Large intestine (tissue), 12 donors: ENCODE measurements at places on chromosomes 7 and 10. TPM values are rescaled to one million over a fixed set of nuclear protein-coding genes. Genes with fewer than 3 reads are reported as not detected.

- no peak for DNase-seq
- no peak overlapping the region for H3K4me3 ChIP-seq
Measured at GRCh38 chr10:126468876-126469643, 80.8 kb upstream of the ADAM12 start.

DNA sequence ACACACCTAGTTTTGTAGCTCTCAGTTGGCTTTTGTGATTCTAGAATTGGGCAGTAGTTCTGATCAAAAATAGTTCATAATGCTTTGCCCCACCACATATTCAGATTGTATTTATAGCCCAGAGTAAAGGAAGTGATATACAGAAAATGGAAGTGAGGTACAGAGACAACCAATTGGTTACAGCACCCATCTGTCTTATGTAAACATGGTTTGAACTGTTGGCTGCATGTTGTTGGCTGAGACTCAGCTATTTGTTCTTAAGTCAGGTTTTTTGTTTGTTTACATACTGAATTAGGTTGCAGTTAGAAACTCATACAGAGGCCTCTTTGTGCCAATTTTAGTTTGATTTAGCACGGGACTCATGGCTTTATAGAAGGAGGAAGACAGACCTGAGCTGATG is 158.9 kb upstream of the GPR26 start:
- no peak overlapping the region for H3K4me3 ChIP-seq
- H3K4me1 ChIP-seq = no peaks in the 10 kb centered on the region
- peaks cover 3% of the 10 kb centered on the region for H3K27me3 ChIP-seq
- H3K36me3 ChIP-seq = no peaks in the 10 kb centered on the region
- DNase-seq = no peak
- H3K27ac ChIP-seq = no peak overlapping the region

- no peak overlapping the region for H3K27ac ChIP-seq
- no peaks in the 10 kb centered on the region for H3K27me3 ChIP-seq
- no peak for DNase-seq
- H3K36me3 ChIP-seq = no peaks in the 10 kb centered on the region
Measured at GRCh38 chr10:104472505-104472904, 118.9 kb downstream of the CFAP58 start.

LRRC61 gene
- 22.8 TPM for polyA plus RNA-seq

CFAP70 gene
- 5.3 TPM for polyA plus RNA-seq

GRCh38 chr10:19097151-19097550 is 48.5 kb downstream of the MALRD1 start:
- H3K36me3 ChIP-seq = peaks cover 20% of the 10 kb centered on the region
- H3K27ac ChIP-seq = no peak overlapping the region
- no peak overlapping the region for H3K4me3 ChIP-seq
- H3K4me1 ChIP-seq = no peaks in the 10 kb centered on the region

- H3K27ac ChIP-seq = peak overlapping the region; percentile 84
- DNase-seq = peak; percentile 78
- peaks cover 24% of the 10 kb centered on the region for H3K27me3 ChIP-seq
Measured at GRCh38 chr7:158581440-158582088, 6.1 kb downstream of the PTPRN2 start.

DNA sequence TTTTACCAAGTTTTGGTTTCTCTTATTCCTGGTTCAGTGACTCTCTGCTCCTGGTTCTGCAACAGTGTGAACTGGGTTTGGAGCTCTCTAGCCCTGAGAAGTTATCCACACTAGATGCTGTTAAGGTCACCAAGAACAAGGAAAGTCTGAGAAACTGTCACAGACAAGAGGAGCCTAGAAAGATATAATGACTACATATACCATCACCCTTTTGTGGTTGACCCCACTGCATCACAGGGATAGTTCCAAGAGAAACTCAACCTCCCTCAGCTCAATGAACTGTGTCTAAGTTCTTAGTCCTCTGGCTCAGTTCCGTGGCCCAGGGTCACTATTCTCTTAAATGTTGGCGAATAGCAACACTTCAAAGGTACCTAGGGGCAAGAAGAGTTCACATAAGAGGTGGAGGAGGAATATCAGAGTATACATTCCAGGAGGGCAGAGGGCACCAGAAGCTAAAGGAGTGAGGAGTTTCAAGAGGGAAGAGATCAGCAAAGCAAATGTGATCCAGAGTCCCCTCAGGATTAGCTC is 171.5 kb downstream of the BUB3 start:
- no peaks in the 10 kb centered on the region for H3K27me3 ChIP-seq
- H3K36me3 ChIP-seq = no peaks in the 10 kb centered on the region
- no peak overlapping the region for H3K4me3 ChIP-seq
- no peak overlapping the region for H3K27ac ChIP-seq
- H3K4me1 ChIP-seq = no peaks in the 10 kb centered on the region

DNA sequence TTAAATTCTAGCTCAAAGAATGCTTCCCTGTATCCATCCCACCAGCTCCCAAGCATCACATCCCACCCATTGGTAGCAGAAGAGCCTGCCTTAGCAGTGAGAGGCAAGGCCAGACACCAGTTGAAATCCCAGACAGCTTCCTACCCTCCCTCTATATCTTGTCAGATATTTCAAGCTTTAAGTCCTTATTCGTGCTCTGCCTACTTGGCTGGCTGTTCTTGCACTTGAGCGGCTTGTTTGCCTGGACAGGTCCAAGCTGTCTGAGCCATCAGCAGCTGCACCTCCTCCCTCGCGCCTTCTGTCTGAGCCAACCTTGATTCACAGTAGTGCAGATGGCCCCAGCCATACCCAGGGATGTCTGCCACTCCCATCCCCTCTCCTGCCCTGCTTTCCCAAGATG is 16.4 kb downstream of the LRRC4 start:
- no peak overlapping the region for H3K4me3 ChIP-seq
- no peak for DNase-seq
- H3K27me3 ChIP-seq = no peaks in the 10 kb centered on the region
- no peak overlapping the region for H3K27ac ChIP-seq

DNA sequence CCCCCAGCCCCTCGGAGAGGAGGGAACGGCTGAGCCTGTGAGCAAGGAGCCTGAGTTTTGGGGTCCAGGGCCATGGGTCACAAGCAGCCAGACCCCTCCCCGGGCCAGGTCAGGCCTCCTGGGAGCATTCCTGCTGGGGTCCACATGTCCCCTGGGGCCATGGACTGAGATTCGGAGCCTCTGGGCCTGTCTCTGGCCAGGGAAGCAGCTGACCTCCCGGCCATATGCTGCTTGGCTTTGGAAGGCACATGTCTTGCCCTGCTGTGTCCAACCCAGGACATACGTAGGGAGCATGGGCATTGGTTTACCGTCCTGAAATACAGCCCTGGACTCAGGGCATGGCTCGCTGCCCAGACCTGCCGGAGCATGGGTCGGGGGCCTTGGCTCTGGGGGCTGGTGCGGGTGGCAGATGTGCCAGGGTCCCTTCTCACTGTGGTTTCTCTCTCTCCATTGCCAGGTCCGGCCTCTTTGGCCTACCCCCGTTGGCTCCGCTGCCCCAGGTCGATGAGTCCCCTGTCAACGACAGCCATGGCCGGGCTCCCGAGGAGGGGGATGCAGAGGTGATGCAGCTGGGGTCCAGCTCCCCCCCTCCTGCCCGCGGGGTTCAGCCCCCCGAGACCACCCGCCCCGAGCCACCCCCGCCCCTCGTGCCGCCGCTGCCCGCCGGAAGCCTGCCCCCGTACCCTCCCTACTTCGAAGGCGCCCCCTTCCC is 7.3 kb downstream of the PWWP2B start:
- no peak overlapping the region for H3K4me3 ChIP-seq
- no peaks in the 10 kb centered on the region for H3K27me3 ChIP-seq
- peaks cover 54% of the 10 kb centered on the region for H3K4me1 ChIP-seq
- peaks cover 57% of the 10 kb centered on the region for H3K36me3 ChIP-seq
- no peak for DNase-seq

UPK3BL2 gene
- 17.0 TPM for polyA plus RNA-seq
